ENCODE measurements at places on chromosomes 16 and 17.

DNA sequence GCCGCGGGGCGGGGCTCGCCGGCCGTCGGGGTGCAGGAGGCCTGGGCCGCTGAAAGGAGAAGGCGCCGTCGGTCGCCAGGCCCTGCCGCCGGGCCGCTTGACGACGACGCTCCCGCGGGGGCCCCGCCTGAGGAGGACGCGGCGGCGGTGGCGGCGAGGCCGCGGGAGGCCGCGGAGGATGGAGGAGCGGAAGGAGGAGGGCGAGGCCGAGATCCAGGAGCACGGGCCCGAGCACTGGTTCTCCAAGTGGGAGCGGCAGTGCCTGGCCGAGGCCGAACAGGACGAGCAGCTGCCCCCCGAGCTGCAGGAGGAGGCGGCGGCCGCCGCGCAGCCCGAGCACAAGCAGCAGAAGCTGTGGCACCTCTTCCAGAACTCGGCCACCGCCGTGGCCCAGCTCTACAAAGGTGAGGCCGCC, 430 bp downstream of the HAPSTR1 start:
- no peak for DNase-seq

DNA sequence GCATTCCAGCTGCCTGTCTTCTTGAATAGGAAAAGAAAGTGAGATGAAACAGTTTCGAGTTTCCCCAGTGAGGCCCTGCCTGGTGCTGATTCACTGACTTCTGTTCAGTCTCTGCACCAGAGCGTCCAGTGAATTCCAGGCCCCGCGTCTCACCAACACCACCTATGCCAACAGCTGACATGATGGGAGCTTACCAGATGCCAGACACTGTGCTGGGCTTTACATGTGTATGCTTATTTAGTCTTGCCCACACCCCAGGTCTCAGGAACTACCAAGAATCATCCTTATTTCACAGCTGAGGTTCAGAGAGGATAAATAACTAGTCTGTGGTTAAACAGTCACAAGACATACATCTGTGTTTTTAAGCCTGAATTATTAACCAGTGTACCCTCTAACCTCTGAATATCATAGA, 29.1 kb upstream of the IRX6 start:
- no peak for DNase-seq

- peak; percentile 4 for DNase-seq
Measured at GRCh38 chr16:27639561-27640276, 89.8 kb downstream of the KATNIP start.

DNA sequence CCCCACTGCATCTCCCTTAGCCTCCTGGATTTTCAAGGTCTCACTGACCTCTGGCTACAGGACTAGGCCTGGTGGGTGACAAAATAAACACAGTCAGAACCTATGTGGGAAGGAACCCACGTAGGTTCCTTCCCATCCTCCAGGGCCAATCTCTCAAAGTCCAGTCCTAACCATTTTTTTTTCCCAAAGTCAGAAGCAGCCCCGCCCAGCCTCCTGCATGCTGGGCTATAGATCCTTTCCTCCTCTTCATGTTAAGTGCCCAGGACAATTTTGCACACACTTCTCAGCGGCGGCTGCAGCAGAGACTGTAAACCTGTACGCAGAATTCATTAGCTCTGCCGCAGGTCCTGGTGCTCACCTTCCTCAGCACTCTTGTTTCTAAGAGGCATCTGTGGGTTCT, 285.8 kb downstream of the NPIPA8 start:
- DNase-seq, result no peak

- DNase-seq, result no peak
Measured at GRCh38 chr16:48603647-48604376, 6.2 kb downstream of the N4BP1 start.

- no peak for DNase-seq
Measured at GRCh38 chr16:57837305-57838125, 35.2 kb upstream of the KIFC3 start.

- no peak for DNase-seq
Measured at GRCh38 chr17:51703361-51704341, 443.3 kb downstream of the UTP18 start.

GRCh38 chr17:6075845-6076244, 5.7 kb downstream of the WSCD1 start:
- DNase-seq, result no peak

- DNase-seq, result no peak
Measured at GRCh38 chr16:70253291-70254106, 1.8 kb upstream of the EXOSC6 start.

GRCh38 chr17:2926019-2926650, 129.9 kb downstream of the RAP1GAP2 start:
- no peak for DNase-seq

- DNase-seq, result no peak
Measured at GRCh38 chr17:73548620-73549311, 95.5 kb downstream of the SDK2 start.

- no peak for DNase-seq
Measured at GRCh38 chr16:50302472-50303005, 36.2 kb downstream of the ADCY7 start.

DNA sequence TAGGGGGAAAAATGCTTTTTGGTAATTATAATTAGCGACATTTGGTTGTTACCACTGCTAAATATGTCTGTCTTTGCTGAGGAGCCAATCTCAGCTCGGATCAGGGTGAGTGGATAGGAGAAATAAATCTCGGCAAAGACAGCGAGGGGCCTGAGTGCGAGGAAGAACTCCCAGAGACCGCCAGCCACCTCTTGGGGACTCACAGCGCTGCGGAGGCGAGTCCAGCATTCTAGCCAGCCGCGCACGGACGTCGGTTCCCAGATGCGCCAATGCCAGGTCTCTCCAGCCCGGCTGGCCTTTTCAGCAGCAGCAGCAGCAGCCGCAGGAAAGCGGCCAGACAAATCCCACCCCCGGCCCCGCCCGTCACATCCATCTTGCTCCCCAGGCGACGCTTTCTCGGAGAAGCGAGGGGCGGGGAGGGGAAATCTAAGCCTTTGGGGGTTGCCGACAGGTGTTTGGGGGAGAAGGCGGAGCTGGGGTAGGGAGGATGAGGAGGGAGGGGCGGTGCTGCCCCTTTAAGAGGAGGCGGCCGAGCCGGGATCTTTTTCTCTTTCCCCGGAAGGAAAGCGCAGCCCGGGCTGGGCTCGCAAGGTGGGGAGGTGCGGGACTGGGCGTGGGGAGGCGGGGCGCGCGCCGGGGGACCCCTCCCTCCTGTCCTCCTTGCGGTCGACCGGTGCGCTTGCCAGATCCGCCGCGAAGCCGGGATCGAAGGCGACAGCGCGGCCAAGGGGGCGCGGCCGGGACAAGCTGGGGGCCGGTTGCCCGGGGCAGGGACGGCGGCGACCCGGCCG, at the start of gene ITGA3:
ITGA3 (plus strand) TSS at position 685 of the 791 bp plus-strand sequence. CDS start 330 bp downstream, outside the sequence.
- DNase-seq, result peak; percentile 60

- no peak for DNase-seq
Measured at GRCh38 chr17:29826114-29826692, 103.8 kb downstream of the SSH2 start.

GRCh38 chr16:60107437-60107836, 1373.3 kb upstream of the GOT2 start:
- no peak for DNase-seq

- no peak for DNase-seq
Measured at GRCh38 chr16:3573146-3573815, 3.9 kb downstream of the NLRC3 start.

DNA sequence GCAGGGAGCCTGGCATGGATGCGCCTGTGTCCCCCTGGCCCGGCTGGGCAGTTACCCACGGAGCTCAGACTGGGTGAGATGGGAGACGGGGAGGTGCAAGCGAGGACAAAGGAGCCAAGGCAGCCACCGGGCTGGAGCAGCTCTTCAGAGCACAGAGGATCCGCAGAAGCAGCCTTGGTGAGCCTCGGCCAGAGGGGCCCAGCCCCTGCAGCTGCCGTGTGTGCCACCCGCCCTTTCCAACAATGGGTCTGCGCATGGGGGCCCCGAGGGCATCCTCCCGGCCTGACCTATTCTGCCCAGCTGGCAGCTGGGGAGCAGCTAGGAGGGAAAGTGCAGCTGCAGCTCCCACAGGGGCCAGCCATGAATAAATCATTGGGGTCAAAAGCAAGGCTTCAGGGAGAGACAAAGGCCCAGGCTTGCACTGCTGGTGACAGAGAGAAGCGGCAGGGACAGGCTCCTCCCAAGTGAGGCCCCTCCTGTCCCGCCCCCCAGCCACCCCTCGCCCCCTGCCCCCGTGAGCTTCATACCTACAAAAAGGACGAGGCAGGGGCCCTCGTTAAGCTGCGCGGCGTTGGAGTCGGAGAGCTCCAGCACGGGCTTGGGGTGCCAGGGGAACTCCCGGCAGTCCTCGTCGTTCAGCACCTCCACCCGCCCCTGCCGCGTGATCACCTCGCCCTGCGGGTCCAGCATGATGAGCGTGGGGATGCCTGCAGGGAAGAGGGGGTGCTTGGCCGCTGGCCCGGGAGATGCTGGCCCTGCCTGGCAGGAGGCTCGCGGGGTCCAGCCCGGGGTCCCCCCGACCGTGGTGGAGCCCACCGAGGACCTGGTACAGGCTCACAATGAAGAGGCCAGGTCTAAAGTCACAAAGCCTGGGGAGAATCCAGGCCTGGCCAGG, 22.6 kb downstream of the MRM3 start:
- no peak for DNase-seq

GRCh38 chr17:47316311-47316710, 7.4 kb upstream of the EFCAB13 start:
- no peak for DNase-seq

DNA sequence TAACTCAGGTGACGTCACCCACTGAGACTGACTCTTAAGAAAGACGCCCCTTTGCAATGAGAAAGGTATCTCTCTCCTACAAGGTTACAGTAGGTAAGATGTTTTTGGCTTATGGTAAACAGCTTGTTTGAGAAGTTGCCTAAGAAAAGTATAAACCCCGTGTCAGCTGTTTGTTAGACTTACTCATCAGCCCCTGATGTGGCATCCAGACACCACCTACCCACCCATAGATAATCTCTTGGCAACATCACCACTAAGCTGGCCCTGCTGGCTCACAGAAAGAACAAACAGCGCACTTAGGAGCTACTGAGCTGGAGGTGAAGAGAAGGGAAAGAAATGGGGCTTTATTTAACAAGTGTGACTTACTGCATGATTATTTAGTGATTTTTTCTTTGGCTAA, 121.0 kb downstream of the PARN start:
- DNase-seq, result no peak

DNA sequence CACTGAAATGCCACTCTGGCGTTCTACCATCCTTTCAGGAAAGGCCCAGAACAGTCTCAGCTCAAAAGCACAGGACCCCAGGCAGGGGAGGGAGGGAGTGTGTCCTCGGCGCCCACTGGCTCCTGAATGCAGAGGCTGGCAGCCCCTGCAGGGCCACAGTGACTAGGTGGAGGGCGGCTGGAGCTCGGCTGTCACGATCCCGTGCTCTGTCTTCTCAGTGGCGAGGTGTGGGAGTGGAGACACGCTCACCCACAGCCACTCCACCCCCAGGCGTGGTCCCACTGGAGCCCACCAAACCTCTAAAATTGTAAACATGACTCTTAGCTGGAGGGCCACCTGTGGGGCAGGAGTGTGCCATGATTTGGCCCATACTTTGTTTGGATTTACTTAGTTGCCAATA, 16.4 kb upstream of the FASN start:
- no peak for DNase-seq

DNA sequence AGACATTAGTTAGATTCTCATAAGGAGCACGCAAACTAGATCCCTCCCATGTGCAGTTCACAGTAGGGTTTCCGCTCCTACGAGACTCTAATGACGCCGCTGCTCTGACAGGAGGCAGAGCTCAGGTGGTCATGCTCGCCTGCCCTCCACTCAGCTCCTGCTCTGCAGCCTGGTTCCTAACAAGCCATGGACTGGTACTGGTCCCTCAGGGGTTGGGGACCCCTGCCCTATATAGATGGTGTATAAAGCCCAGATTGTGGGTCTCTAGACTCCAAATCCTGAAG, 52.1 kb upstream of the LYRM9 start:
- DNase-seq, result no peak

- DNase-seq, result no peak
Measured at GRCh38 chr16:81641395-81642106, 137.5 kb upstream of the PLCG2 start.

GRCh38 chr16:50683689-50684374, 2.7 kb upstream of the SNX20 start:
- DNase-seq, result no peak

DNA sequence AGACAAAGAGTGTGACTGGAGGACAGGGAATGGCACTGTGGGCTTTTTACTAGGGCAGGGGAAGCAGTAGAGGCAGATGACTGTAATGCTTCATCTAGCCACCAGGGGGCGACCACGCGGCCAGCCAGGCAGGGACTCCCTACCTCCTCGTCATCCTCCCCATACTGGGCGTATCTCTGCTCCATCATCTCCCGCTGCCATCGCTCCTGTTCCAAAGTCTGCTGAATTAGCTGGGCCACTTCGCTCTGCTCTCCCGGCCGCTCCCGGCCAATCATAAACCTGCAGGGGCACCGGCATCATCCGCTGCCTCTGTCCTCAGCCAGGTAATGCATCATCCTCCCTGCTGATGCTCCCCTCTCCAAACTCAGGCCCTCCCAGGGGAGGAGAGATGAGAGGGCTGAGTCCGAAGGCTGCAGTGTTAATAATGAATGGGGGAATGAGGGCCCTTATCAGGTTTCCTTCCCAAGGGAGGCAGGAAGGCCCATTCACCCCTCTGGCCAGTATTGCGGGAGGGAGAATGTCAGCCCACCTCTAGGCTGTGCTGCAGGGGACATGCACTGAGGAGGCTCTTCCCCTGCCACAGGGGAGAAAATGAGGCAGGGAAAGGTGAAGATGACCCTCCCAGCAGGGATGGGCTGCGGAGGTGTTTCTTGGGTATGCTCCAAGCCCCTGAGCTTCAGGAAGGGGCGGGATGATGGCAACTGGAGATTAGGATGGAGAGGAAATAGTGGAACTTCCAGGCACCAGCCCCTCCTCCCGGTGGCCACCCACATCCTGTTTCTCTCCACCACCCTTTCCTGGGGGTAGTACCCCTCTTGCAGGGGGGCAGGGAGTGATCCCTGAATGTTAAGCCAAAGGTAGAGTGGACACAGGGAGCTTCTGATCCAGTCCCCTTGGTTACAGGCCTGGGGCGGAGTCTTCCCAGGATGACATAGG, 10.3 kb upstream of the SAMD14 start:
- DNase-seq, result peak; percentile 42

DNA sequence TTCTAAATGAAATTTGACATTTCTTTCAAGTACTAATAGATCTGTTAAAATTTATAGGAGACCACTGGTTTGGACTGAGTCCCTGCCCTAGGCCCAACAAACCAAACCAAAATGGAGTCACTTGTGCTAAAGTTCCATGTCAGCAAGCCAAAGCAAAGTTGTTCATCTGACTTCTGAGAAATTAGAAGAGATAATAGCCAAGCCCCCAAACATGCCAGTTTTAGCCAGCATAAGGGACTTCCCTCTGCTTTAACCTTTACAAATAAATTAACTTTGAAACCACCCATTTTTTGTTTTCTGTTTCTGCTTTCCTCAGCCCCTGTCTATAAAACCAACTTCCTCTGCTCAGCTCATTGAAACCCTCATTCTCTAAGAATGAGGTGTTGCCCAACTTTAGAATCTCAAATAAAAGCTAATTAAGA, 18.9 kb downstream of the CDR2 start:
- DNase-seq, result no peak
